ENCODE measurements at places on chromosomes 16 and 17.

DNA sequence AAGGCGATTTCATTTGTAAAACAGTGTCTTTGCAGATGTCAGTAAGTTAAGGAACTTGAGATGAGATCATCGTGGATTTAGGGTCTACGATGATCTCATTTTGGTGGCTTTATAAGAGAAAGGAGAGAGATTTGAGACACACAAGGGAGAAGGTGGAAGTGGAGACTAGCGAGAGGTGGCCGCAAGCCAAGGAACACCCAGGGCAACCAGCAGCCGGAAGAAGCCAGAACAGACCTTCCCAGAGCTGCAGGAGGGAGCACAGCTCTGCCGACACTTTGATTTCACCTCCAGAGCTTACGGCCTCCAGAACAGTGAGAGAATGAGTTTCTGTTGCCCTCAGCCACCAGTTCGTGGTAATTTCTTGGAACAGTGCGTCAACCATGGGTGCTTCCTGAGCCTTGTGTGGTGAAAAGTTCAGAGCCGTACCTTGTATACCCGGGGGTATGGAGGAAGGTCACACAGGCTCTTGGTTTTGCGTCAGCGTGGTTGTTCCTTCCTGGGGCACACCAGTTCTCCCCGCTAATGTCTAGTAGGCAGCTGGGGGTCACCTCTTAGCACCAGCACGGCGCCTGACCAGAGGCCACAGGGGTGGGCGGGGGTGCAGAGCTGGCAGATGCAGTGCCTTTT, 12.9 kb upstream of the SEC14L1 start:
- peak; percentile 45 for DNase-seq

GRCh38 chr16:53605356-53605755, 98.3 kb downstream of the RPGRIP1L start:
- no peak for DNase-seq

GRCh38 chr17:4090898-4091297, 51.9 kb downstream of the ZZEF1 start:
- no peak for DNase-seq

- DNase-seq: no peak
These were observed 187.6 kb downstream of the MYO1D start for GRCh38 chr17:32689348-32689747.

DNA sequence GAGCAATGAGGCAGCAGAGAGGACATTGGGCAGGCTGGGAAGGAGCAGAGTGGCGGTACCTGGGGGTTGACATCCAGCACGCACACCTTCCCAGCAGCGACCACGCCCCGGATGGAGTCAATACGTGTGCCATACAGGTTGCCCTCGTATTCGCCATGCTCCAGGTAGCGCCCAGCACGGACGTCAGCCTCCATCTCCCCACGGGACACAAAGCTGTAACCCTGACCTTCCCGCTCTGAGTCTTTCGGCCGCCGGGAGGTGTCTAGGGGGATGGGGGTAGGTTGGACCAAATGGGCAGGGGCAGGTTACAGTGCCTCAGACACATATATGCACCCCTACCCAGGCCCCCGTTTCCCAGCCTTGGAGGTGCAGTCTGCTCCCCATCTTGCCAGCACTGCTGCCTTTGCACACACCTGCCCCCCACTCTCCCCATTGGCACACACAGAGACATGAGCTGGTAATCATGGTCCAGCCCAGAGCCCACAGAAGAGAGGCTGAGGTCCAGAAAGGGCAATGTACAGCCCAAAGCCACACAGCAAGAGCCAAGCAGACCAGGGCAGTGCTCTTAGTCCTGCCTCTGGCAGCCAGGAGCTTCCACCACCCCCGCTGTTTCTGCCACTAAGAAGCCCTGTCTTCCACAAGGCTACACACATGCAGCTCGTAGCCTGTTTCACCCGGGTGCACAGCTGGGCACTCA, 27.5 kb downstream of the MPP2 start:
- no peak for DNase-seq

Measured in stimulated activated CD8-positive, alpha-beta memory T cell treated with anti-CD3 and anti-CD28 coated beads, Interleukin-2, amount 100 ng/mL, for 1 hour (primary cell).